Stimulated activated naive CD4-positive, alpha-beta T cell treated with Interleukin-2 at 50 U/mL for 16 hours (primary cell): ENCODE measurements at places on chromosomes 1 and 21.

DNA sequence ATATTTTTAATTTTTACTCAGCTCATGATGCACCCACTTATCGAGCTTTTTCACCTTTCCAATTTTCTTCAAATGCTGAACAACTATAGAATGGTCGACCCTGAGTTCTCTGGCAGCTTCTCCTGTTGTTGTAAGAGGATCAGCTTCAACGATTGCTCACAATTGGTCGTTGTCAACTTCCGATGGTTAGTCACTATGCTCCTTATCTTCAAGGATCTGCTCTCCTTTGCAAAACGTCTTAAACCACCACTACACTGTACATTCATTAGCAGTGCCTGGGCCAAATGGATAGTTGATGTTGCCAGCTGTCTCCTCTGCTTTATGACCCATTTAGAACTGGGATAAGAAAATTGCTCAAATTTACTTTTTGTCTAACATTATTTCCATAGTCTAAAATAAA, 385.9 kb upstream of the LYPLAL1 start:
- DNase-seq, result no peak

GRCh38 chr1:184854496-184855140, 100.0 kb upstream of the EDEM3 start:
- DNase-seq, result no peak

- no peak for DNase-seq
Observed at GRCh38 chr1:49306507-49307070, 529.9 kb upstream of the BEND5 start.

GRCh38 chr1:174190691-174191199, 31.4 kb downstream of the RABGAP1L start:
- no peak for DNase-seq
